Bronchial smooth muscle cell (primary cell): ENCODE measurements at places on chromosomes 5 and 9. TPM values are rescaled to one million over a fixed set of nuclear protein-coding genes. Genes with fewer than 3 reads are reported as not detected.

CDKN2A gene
- 28.2 and 41.6 TPM in 2 replicates for total RNA-seq

OR1J4 gene
- total RNA-seq = not detected in 2 replicates

PDE4D gene
- total RNA-seq = 10.6 and 18.9 TPM in 2 replicates

DDX4 gene
- total RNA-seq = not detected in 2 replicates

FOXD4L6 gene
- under 0.01 TPM in 1 of 2 replicates, not detected in the other for total RNA-seq

AGTPBP1 gene
- total RNA-seq = 7.4 and 11.0 TPM in 2 replicates

PGM5 gene
- total RNA-seq = 49.6 and 121 TPM in 2 replicates

SLC9A3 gene
- 0.17 and 0.47 TPM in 2 replicates for total RNA-seq

FAM221B gene
- not detected in 2 replicates for total RNA-seq

SLC2A6 gene
- total RNA-seq = 4.3 and 5.7 TPM in 2 replicates

TMEM215 gene
- total RNA-seq = not detected in 2 replicates

NNT gene
- total RNA-seq = 61.6 and 84.8 TPM in 2 replicates

JAKMIP2 gene
- 0.94 and 1.3 TPM in 2 replicates for total RNA-seq

FGF1 gene
- total RNA-seq = 0.34 and 0.47 TPM in 2 replicates

FRMPD1 gene
- total RNA-seq = not detected in 2 replicates
